ENCODE measurements at places on chromosomes 2 and 18.

GRCh38 chr2:175605640-175606009 is 396.4 kb downstream of the LNPK start:
- H3K27me3 ChIP-seq = peaks cover 3% of the 10 kb centered on the region
- no peak overlapping the region for H3K4me3 ChIP-seq
- no peaks in the 10 kb centered on the region for H3K4me1 ChIP-seq
- no peak for DNase-seq

DNA sequence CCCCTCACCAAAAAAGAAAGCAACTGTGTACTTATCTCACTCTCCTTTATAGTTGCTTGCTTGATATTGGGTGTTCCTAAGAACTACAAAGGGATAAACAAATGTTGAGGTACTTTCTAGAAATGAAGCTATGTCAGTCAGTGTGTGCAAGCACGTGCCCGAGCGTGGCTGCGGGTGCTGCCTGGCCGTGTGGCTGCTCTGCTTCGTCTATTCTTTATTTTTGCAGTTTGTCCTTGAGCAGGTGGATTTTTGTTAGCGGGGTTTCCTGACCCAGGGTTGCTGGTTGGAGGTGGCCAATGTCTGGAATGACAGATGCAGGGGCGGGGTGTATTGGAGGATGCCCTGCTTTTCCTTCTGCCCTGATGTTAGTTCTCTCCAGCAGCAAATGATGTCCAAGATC is 62.6 kb downstream of the ACOXL start:
- H3K4me3 ChIP-seq = no peak overlapping the region
- no peaks in the 10 kb centered on the region for H3K36me3 ChIP-seq
- no peaks in the 10 kb centered on the region for H3K4me1 ChIP-seq
- H3K27ac ChIP-seq = no peak overlapping the region

- H3K27me3 ChIP-seq = no peaks in the 10 kb centered on the region
- no peak overlapping the region for H3K27ac ChIP-seq
Observed at GRCh38 chr2:221999717-222000116, 299.1 kb downstream of the PAX3 start.

DNA sequence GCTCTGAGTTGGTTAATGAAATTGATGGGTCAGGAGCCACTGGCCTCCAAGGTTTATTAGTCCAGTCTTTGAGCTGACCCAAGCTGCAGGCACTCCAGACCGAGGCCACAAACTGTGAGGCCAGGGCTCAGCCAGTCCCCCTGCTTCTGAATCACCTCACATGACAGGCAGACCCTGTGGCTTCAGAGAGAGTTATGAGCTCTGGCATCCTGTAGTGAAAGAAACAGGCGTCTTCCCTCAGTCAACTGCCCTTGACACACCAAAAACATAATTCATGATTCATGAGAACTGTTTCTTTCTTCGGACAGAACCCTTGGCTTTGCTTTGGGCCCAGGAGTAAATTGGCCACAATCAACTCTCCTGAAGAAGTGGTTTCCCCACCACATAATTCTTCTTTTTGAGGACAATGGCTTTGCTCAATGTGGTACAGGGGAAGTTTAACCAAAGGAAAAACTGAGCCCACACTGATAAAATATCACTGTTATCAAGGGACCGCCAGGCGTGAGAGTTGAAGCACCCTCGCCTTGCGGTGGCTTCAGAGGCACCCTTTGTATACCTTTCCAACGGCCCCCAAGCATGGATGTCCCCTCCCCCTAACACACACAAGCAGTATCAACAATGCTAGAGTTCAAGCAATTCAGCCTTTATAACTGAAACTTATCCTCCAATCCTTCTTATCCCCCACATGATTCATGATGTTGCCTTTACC is 226.9 kb downstream of the CYRIA start:
- no peak overlapping the region for H3K27ac ChIP-seq
- no peak for DNase-seq
- no peak overlapping the region for H3K4me3 ChIP-seq
- H3K27me3 ChIP-seq = peaks cover 14% of the 10 kb centered on the region
